CD4-positive, alpha-beta T cell treated with Interleukin-1 beta for 1 hour (primary cell): ENCODE measurements at places on chromosomes 3 and 15.

DNA sequence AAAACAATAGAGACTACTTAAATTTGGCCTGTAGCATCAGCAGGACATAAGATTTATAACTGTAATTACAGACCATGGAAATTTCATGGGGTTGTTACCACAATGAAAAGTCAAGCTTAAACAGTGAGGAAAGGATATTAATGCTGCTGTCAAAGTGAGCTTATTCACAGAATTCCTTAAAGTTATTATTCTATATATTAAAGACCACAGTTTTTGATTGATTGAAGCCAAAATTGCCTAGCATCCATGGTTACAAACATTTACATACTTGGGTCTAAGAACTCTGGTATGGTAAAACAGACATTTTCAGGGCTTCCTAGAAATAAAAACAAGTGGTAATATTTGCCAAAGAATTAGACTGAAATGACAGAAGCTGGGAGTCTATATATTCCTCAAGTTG lies 248.6 kb downstream of the ATP8B4 start:
- DNase-seq, result no peak

GRCh38 chr15:45346381-45346780 lies 32.0 kb downstream of the GATM start:
- no peak for DNase-seq

DNA sequence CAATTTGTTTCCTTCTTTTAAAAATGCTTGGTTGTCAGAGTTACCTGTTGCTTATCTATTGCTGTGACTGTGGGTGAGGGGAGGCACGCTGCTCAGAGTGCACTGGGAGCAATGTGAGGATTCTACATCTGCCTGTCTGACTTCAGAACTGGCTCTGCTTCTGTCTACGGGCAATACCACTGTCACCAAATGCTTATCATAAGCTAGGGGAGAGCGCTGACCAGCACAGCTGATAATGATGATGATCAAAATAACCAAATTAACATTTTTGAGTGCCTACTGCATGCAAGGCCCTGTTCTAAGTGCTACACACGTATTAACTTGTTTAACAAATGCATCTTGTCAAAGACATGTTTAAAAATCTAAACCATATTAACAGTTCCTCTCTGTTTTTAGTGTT lies 79.2 kb upstream of the TPRG1 start:
- no peak for DNase-seq

DNA sequence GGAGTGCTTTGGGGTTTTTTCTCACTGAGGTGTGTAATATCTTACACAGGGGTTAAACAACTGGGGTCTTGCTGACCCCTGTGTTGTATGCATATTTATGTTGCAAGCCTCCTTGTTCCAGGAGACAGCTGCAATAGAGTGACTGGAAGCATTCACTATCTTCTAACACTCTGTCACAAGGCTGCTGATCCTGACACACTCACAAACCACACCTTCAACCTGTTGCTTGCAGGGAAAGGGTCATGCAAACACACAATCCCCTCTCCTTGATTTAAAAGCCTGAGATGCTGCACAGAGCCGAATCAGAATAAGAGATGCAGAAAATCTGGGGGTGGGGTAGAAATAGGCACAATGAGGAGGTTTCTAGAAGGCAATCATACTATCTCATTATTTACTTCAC lies 197.3 kb downstream of the CADPS start:
- no peak for DNase-seq

DNA sequence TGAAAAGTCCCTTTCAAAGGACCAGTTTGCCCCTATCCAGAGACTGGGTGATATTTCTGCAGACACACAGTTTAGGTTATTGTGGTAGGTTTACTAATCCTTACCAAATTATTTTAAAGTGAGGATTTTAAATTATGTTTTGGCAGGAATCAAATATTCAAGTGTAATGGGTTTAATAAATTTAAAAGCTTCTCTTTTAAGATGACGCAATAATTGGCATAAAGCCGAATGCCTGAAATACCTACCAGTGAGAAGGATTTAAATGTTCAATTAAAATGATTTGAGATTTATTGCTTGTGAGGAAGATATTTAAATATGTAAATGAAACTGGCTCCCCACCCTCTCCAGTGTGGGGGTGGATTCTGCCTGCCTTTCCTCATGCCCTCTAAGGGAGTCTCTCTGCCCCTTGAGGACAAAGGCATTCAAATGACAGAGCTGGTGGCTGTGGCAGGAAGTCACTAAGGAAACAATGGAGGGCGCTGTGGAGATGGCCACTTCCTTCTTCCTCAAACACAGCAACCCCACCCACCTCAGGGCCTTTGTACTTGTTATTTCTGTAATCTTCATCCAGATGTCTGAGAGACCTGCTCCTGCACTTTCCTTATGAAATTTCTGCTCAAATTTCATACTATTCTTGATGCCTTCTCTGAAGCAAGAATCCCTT lies 131.7 kb downstream of the TNIK start:
- DNase-seq, result peak; percentile 59

DNA sequence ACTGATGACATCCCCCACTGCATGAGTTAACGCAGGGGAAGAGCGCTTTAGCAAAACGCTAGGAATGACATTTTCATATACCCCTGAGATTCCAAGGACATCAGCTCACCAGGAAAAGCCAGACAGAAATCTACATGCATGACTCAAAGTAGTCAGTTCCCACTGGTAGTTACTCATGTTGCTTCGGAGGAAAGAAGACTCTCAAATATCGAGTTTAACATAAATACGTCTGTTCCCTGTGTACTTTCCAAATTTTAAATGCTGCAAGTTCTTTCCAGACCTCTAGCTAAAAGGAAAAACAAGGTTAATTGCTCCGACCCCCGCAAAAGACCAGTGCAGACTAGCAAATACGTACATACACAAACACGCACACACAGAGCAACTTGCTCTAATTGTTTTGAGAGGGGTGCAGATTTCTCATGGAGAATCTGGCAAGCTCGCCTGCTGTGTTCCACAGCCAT lies 115.4 kb upstream of the PRICKLE2 start:
- no peak for DNase-seq

- DNase-seq, result no peak
Measured at GRCh38 chr3:124351430-124352148, 359.7 kb upstream of the ROPN1 start.

- no peak for DNase-seq
Measured at GRCh38 chr3:157394411-157394810, 42.2 kb upstream of the PTX3 start.

DNA sequence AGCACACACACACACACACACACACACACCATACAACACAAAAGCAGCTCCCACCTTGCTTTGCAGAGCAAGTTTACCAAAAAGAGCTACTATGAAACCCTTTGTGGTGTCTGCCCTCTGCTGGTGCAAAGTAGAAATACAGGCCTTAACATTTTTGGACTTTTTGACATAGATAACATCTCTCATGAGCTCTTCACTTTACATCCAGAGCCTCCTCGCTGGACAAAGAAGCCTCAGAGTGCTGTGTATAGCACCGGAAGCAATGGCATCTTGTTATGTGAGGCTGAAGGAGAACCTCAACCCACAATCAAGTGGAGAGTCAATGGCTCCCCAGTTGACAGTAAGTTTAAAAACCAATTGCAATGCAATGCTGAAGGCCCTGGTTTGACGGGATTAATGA lies 157.9 kb downstream of the CHL1 start:
- peak; percentile 3 for DNase-seq
